ENCODE measurements at places on chromosomes 5 and 9.

DNA sequence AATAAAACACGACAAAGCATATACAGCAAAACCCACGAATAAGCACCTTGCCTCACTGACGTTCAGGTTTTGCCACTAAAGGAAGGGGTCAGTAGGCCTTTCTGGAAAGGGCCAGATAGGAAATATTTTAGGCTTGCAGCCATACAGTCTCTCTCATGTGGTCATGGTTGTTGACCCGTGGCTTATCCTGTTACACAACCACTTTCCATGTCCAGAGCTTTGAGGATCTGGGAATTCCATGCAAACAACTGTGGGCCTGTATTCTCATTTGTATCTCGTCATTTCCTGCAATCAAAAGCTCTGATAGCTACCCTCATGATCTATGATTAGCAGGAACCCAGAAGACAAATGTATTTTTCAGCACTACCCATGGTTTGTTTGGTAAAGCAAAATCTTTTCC, 108.3 kb downstream of the DRD1 start:
- DNase-seq = no peak

DNA sequence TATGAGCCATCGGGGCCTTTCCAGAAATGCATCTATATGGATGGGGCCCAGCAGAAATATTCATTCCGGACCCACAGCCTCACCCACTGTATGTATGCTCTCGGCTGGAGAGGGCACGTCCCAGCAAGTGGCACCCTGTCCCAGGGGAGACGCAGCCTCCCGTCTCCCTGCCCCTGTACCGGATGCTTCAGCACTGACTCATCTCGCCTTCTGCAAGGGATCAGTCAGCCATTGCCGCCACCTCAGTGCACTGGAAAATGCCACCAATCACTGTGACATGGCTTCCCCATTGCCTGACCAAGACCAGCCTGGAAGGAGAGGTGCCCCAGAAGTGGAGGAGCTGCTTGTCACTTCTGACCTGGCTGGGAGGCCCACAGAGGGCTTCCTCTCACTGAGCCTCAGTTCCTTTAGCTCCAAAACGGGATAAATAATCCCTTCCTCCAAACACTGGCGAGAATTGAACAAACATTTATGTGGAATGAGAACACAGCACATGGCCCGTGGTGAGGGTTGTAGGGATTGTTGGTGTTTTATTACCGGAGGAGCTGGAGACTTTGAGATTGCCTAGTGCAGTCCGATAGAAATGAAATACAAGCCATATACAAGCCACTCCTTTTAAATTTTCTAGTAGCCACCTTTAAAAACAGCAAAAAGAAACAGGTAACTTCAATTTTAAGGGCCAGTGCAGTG, 43.9 kb upstream of the ORM1 start:
- no peak for DNase-seq

- no peak for DNase-seq
Observed at GRCh38 chr5:76838481-76839261, 11.1 kb upstream of the S100Z start.

- DNase-seq = no peak
Observed at GRCh38 chr5:172090976-172091547, 84.6 kb upstream of the FBXW11 start.

DNA sequence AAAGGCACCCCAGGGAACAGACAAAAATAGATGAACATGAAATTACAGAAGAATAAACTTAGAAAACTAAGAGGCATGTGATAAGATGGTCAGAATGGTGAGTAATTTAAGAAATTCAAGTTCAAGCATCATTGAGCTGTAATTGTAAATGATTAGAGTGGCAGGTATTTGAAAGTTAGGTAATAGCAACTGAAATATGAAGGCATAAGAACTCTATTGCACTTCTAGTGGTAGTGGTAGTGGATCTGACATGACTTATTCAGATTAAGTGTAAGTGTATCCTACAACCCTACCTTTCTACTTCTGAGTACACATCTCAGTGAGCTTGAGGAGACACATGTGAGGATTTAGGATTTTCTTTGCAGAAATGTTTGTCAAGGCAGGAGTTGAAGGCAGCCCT, 192.9 kb upstream of the RIOK2 start:
- no peak for DNase-seq

GRCh38 chr9:31248156-31248555, 1136.3 kb upstream of the ACO1 start:
- no peak for DNase-seq

DNA sequence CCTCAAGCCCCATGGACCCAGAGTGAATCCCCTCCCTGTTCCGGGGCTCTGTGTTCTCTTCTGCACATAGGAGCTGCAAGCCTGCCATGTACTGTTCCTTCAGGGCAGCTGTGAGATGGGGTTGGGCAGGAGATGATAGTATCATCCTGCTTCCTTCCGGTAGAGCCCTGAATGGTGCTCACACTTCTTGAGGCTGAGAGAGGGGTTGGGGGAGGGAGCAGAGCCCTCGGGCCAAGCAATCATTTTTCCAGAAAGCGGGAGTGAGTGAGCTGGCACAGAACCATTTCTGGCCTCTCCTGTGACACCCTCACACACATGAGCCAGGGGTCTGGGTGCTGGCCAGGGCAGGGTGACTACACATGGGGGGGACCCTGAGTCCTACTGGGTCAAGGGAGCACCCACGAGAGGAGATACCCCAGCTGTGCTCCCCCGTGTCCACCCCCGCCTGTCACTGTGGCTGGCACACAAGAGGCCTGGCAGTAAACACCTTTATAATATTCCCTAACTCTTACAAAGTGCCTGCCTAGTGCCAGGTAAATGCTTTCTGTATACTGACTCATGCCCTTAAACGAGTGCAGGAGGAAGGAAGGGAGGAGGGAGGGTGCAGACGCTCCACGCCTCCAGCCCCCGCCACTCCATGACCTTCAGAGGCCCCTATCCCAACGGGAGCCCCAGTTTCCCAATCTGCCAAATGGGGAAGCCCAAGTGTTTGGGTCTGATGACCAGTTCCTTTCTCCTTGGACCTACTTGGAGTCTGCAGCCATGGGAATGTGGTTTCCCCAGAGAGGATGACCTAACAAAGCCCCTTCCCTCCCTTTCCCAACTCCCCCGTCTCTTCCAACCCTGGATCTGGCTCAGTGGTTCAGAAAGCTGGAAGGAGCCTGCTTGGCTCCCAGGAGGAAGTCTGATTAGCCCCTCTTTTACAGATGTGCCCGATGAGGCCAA, 15.5 kb downstream of the AKNA start:
- no peak for DNase-seq
